Breast epithelium (tissue), 4 donors: ENCODE measurements at places on chromosomes 2 and 18. TPM values are rescaled to one million over a fixed set of nuclear protein-coding genes. Genes with fewer than 3 reads are reported as not detected.

DNA sequence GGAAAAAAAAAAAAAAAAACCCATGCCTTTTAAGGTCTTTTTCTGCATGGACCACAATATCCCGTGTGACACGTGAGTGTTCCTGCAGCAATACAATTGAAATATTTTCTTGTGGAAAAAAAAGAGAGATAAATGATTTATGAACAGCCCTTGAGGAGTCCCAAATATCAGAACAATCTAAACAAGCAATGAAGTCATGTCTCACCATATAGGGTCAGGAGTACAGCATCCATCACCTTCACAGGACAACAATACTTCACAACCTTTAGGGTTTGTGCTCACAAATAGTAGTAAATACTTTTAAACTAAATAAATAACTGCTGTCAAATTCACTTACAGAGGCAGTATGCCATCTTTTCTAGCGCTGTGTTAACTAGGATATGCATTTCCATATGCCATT is 87.9 kb downstream of the ZEB2 start:
- H3K27me3 ChIP-seq = no peaks in the 10 kb centered on the region
- H3K36me3 ChIP-seq = no peaks in the 10 kb centered on the region
- H3K4me1 ChIP-seq = peaks cover 2% of the 10 kb centered on the region
- H3K4me3 ChIP-seq = no peak overlapping the region
- no peak for DNase-seq

DNA sequence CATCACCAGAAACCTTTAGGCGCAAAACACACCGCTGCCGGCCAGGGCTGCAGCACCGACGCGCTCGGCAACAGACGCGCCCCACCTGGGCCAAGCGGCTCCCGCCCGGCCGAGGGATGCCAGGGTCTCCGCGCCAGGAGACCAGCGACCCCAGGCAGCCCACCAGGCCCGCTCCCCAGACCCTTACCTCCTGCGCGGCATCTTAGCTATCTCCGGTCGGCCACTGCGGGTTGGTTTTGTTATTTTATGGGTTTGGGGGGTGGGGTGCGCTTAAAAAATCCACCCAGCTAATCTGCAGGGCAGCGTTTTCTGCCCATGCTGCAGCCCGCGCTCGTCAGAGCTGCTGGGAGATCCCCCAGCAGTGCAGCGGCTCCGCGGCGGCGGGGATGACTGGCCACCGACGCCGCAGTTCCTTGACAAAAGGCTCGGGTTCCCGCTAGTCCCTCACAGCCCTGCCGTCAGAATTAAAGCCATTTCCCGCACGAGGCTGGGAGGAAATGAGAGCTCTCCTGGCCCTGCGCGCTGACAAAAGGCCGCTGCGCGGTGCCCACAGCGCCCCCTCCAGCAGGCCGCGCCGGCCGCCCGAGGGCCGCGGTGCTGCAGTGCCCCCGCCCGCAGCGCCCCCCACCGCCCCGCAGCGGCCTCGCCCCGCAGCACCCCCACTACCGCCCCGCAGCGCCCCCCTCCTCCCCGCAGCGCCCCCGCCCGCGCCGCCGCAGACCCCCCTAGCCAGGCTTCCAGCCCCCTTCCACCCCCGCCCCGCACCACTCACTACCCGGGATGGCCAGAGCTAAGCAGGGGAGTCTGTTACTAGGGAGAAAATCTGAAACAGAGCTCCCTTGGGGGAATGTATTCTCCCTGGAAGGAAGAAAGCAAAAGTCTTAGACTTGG is at the start of gene ADD2:
TSS of gene ADD2 (minus strand) at position 502 of the 891 bp plus-strand sequence. CDS start 61,792 bp downstream, outside the sequence.
- no peak within 1 kb of the TSS for H3K27ac ChIP-seq
- peak within 1 kb of the TSS; percentile 43 for H3K4me3 ChIP-seq
- peaks cover 6% of the 10 kb centered on the region for H3K4me1 ChIP-seq
- no peak for DNase-seq

DNA sequence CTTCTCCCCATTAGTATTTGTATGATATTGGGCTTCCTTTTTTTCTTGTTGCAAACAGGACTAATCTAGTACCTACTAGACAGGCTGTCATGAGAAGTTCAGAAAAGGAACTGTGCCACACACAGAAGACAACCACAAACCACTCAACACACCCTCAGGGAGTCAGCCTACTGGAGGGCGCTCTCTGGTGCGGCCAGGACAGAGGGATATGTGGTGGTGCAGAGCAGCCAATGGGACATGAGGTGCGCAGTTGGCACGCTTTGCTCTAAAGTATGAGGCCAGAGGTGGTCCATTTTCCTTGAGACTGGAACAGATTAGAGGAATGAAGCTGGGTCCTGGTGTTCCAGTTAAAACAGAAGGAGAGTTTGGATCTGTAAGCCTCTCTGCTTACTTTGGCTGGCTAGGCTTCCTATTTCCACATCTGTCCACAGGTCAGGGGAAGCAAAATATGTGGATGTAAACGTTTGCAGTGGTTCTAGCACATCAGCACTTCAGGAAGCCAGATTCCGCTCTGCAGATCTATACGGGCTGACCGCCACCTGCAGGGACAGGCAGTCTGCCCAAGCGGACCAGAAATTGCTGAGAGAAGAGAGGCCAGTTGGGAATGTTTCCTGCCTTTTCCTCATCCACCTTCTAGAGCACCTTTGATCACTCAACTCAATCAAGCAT is 114.1 kb downstream of the GFPT1 start:
- no peak overlapping the region for H3K27ac ChIP-seq
- no peaks in the 10 kb centered on the region for H3K27me3 ChIP-seq
- no peaks in the 10 kb centered on the region for H3K4me1 ChIP-seq
- no peak for DNase-seq
- H3K36me3 ChIP-seq = no peaks in the 10 kb centered on the region

DNA sequence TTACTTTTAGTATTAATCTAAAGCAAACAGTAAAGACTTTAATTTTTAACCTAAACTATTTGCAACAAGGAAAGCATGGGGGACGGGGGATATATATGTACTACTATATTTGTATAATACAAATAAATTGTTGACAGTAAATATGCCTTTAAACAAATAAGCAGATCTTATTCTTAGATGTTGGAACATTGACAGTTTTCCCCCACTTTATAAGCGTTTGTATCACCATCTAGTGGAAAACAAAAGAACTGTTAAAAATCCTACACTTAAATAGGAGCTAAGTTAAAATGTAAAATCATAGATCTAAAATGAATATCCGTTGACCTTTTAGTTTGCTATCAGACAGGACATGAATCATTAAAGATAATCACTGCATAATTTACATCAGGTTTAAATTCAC is 50.0 kb downstream of the RBBP8 start:
- H3K27ac ChIP-seq = no peak overlapping the region
- H3K36me3 ChIP-seq = no peaks in the 10 kb centered on the region
- DNase-seq = no peak
- H3K4me1 ChIP-seq = no peaks in the 10 kb centered on the region
- no peak overlapping the region for H3K4me3 ChIP-seq

DNA sequence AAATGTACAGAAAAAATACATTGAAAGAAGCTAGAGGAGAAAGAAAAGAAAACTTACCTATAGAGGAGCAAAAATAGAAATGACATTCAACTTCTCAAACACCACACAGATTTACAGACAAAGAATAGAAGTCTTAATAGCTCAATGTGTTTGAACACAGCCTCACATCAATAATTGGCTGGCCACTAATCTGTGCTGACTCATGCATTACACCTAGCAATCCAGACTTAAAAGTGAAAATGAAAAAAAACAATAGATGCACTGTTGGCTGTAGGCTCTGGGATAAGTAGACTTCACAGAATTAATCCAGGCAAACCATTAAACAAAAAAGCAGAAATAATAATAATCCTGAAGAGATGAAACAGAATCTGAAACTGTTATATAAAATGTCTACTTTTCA is 961.3 kb upstream of the CELF4 start:
- no peaks in the 10 kb centered on the region for H3K36me3 ChIP-seq
- H3K27me3 ChIP-seq = no peaks in the 10 kb centered on the region
- no peak for DNase-seq
- H3K4me1 ChIP-seq = no peaks in the 10 kb centered on the region
- no peak overlapping the region for H3K27ac ChIP-seq

- no peak overlapping the region for H3K27ac ChIP-seq
- H3K4me3 ChIP-seq = no peak overlapping the region
- H3K27me3 ChIP-seq = no peaks in the 10 kb centered on the region
Measured at GRCh38 chr2:2166881-2167280, 164.2 kb downstream of the MYT1L start.

- no peak overlapping the region for H3K4me3 ChIP-seq
- no peak overlapping the region for H3K27ac ChIP-seq
- DNase-seq = no peak
- no peaks in the 10 kb centered on the region for H3K4me1 ChIP-seq
- no peaks in the 10 kb centered on the region for H3K36me3 ChIP-seq
Measured at GRCh38 chr2:219469186-219469724, 29.4 kb upstream of the GMPPA start.

GRCh38 chr2:187917535-187917934 is 363.3 kb upstream of the TFPI start:
- no peak overlapping the region for H3K4me3 ChIP-seq
- DNase-seq = no peak
- no peak overlapping the region for H3K27ac ChIP-seq

GRCh38 chr2:20185176-20186022 is 39.5 kb downstream of the SDC1 start:
- H3K27ac ChIP-seq = no peak overlapping the region
- H3K36me3 ChIP-seq = no peaks in the 10 kb centered on the region
- DNase-seq = no peak
- no peak overlapping the region for H3K4me3 ChIP-seq
- no peaks in the 10 kb centered on the region for H3K27me3 ChIP-seq

GRCh38 chr18:26287644-26288043 is 61.4 kb downstream of the TAF4B start:
- no peak overlapping the region for H3K4me3 ChIP-seq
- no peaks in the 10 kb centered on the region for H3K27me3 ChIP-seq
- H3K36me3 ChIP-seq = no peaks in the 10 kb centered on the region
- no peak overlapping the region for H3K27ac ChIP-seq

GRCh38 chr2:239518286-239519088 is 117.7 kb upstream of the HDAC4 start:
- no peak for DNase-seq
- no peak overlapping the region for H3K27ac ChIP-seq
- no peaks in the 10 kb centered on the region for H3K36me3 ChIP-seq

DNA sequence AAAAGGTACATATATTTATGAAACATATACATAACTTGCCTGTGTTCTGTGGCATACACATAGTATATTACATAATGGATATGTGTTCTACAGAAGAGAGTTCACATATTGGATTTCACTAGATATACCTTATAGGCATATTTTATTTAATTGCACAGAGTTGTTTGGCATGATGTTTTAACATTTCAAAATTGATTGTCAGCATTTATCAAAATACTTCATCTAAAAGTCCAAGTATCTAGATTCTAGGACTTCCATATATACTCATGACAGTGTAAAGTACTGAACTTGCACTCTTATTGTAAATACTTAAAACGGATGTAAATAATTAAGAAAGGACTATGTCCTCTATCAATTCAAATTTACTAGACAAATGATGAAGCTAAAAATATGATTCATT is 995.3 kb upstream of the LRRTM1 start:
- no peaks in the 10 kb centered on the region for H3K27me3 ChIP-seq
- H3K4me3 ChIP-seq = no peak overlapping the region
- H3K4me1 ChIP-seq = no peaks in the 10 kb centered on the region
- no peak for DNase-seq
- H3K27ac ChIP-seq = no peak overlapping the region

DNA sequence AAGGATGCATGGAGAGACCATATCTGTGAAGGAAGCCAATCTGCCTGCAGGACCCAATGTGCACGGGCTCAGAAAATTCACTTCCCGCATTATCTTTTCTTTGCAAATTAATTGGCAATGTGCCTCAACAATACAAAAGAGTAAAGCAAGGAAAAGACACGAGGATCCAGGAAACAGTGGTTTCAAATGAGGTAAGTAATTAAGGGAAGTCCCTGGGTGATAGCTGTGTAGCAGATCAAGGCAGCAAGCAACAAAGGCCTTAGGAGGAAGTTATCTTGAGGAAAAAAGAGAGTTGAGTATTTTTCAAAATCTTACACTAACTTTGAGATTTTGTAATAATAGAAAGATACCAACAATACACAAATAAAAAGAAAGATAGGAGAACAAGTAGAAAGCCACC is 44.3 kb upstream of the TGIF1 start:
- no peak for DNase-seq
- H3K36me3 ChIP-seq = no peaks in the 10 kb centered on the region
- no peak overlapping the region for H3K27ac ChIP-seq
- no peaks in the 10 kb centered on the region for H3K4me1 ChIP-seq
- no peak overlapping the region for H3K4me3 ChIP-seq
- no peaks in the 10 kb centered on the region for H3K27me3 ChIP-seq

GRCh38 chr2:134648586-134648985 is 70.2 kb downstream of the TMEM163 start:
- no peak for DNase-seq
- H3K36me3 ChIP-seq = no peaks in the 10 kb centered on the region
- no peaks in the 10 kb centered on the region for H3K27me3 ChIP-seq
- H3K4me1 ChIP-seq = no peaks in the 10 kb centered on the region
- H3K27ac ChIP-seq = no peak overlapping the region

DNA sequence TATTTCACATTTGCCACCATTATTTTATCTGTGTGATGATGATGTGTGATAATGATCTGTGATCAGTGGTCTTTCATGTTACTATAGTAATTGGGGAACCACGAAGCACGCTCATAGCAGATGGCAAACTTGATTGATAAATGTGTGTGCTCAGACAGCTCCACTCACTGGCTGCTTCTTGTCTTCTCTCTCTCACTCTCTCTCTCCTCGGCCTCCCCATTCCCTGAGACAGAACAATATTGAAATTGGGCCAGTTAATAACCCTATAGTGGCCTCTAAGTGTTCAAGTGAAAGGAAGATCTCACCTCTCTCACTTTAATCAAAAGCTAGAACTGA is 60.7 kb upstream of the RAPGEF4 start:
- H3K36me3 ChIP-seq = no peaks in the 10 kb centered on the region
- no peaks in the 10 kb centered on the region for H3K4me1 ChIP-seq
- no peak for DNase-seq
- no peak overlapping the region for H3K4me3 ChIP-seq
- no peak overlapping the region for H3K27ac ChIP-seq

- no peaks in the 10 kb centered on the region for H3K27me3 ChIP-seq
- no peak overlapping the region for H3K27ac ChIP-seq
- no peak for DNase-seq
- H3K4me3 ChIP-seq = no peak overlapping the region
- H3K4me1 ChIP-seq = no peaks in the 10 kb centered on the region
Measured at GRCh38 chr18:41655074-41655473, 300.0 kb upstream of the PIK3C3 start.

GRCh38 chr2:110114831-110115255 is 779 bp downstream of the MALL start:
- H3K27me3 ChIP-seq = no peaks in the 10 kb centered on the region
- H3K36me3 ChIP-seq = no peaks in the 10 kb centered on the region
- peak overlapping the region; percentile 42 for H3K4me3 ChIP-seq
- peaks cover 4% of the 10 kb centered on the region for H3K4me1 ChIP-seq

DNA sequence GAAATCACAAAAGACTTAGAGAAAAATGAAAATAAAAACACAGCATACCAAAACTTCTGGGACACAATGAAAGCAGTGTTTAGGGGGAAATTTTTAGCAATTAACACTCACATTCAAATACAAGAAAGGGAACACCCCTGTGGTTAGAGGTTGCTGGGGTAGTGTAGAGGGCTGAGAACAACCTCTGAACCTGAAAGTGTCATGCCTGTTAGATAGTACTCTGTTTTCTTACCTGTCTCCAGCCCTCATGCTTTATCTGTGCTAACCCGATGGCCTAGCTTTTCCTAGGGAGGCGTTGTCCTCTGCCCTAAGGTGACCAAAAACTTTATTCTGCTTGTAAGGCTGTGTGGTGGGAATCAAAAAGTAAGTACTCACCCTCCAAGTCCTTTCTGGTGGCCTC is 122.6 kb upstream of the OTX1 start:
- no peak overlapping the region for H3K27ac ChIP-seq
- no peaks in the 10 kb centered on the region for H3K27me3 ChIP-seq
- no peaks in the 10 kb centered on the region for H3K4me1 ChIP-seq

Gene UGT1A5
- not detected for total RNA-seq

Gene CBLN2
- not detected for total RNA-seq

Gene NYAP2
- total RNA-seq = not detected

Gene GTF2A1L
- 2.9 TPM for total RNA-seq
